ENCODE measurements at places on chromosomes 4 and X. TPM values are rescaled to one million over a fixed set of nuclear protein-coding genes. Genes with fewer than 3 reads are reported as not detected.

Gene GUCY1A1
- total RNA-seq: 0.70 TPM

Gene SUV39H1
- 10.0 TPM for total RNA-seq

Gene GPC3
- not detected for total RNA-seq

Gene DGAT2L6
- not detected for total RNA-seq

Gene DCAF12L1
- 0.18 TPM for total RNA-seq

Gene NAP1L5
- 2.8 TPM for total RNA-seq

Gene CLTRN
- 2.1 TPM for total RNA-seq

Measured in glomerular endothelial cell (primary cell).